ENCODE measurements at places on chromosomes 3 and 15.

GRCh38 chr3:35785234-35785888 is 146.0 kb downstream of the ARPP21 start:
- no peak for DNase-seq

DNA sequence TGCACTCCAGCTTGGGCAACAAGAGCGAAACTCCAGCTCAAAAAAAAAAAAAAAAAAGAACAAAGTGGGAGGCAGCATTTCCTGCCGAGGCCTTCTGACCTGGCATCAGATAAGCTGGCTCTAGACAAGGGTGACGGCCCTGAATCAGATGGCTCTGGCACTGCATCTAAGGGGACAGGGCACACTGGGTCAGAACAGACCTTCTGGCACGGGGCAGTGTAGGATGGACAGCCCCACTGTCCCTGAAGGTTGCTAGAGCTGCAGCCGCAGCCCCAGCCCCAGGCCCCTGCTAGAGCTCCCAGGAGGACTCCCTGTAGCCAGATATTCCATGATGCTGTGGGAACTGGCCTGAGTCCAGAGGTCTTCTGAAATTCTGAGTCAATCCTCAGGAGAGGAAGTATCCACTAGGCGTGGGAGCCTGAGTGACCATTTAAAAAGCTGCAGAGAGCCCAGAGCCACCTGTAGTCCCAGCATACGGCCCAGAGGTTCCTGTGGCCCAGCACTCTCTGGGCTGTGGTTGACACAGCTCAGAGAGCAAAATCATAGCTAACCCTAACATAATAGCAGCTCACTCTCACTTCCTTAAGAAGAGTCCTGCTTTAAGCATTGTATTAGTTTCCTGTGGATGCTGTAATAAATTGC is 69.2 kb upstream of the MFGE8 start:
- DNase-seq: no peak

DNA sequence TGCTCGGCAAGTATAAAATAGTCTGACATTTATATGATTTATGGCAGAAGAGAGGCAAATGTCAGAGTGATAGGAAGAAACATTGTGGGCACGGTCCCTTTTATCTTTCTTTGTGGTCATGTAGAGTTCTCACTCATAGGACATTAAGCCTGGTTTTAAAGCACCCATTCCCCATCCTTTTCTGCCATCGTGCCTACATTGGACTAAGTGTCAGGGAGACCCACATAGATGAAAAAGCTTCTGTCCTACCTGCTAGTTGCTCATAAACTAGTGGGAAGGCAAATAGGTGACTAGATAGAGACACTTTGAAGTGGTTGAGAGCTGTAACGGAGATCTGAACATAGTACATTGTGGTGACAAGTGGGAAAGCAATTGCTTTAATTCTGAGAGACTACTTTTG is 155.7 kb downstream of the B3GALNT1 start:
- DNase-seq: no peak

DNA sequence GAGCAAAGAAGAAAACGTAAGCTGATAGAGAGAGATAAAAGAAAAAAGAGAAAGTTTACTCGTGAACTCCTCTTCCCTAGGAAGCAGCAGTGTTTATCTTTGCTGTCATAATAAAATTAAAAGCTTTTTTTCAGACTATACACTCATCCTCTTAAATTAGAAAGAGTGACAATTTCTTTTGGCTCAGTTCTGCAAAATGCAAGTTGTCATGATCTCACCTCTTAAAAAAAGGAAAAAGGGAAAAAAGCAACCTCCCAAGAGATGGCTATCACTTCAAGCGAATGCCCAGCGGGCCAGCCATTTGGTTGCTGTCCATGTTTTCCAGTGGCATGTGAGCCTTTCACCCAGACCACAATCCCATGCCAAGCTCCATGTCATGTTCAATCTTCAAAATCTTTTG is 7.0 kb upstream of the THBS1 start:
- no peak for DNase-seq

GRCh38 chr3:58214484-58215316 is 3.9 kb upstream of the DNASE1L3 start:
- no peak for DNase-seq

GRCh38 chr15:71180986-71181853 is 65.9 kb downstream of the THSD4 start:
- no peak for DNase-seq

DNA sequence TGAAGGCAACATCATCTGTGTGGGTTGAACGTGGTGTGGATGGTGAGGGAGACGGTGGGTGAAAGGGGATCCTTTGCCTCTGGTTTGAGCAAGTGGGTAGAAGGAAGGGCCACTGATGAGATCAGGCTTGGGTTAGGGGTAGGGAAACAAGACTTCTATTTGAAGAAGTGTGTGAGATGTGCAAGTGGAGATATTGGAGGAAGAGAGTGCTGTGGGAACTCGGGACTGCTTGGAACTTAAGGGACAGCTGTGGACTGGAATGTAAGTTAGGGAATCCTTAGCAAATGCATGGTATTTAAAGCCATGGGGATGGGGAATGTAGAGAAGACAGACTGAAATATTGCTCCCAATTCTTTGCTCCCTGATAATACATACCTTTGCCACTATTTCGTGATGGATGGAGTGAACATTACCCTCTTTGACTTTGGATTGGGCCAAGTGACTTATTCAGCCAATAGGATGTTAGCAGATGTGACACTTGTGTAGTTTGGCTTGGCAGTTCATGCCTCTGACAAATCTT is 30.2 kb upstream of the AMOTL2 start:
- DNase-seq: no peak

DNA sequence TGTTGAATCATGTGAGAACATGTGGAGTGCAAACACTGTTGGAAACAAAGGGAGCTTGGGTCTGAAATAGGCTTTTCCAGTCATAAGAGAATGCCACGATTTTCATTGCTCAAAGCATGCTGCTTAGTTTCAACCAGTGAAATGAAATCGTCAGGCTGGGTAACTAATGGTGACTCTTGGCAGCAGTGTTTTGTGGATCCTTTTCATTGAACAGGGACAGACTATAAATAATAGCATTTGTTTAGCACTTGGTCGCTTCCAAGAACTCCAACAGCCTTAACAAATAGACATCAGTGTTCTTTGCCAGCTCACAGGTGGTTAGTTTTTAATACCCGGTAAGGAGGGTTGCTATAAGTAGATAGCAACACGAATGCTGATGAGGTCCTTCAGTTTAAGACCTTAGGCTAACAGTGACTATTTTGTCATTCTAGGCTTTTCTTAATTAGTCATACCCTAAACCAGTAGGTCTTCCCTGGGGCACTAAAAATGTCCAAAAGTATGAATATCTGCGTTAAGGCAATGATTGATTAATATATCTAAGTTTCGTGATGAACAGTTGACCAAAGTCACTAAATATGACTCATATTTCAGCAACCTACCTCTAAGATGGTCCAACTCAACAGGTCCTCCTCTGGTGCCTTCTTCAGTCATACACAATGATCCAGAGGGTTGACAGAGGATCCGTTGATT is 15.8 kb downstream of the TP63 start:
- DNase-seq: no peak
